HS-5 (cell line): ENCODE measurements at places on chromosomes 2 and 18.

DNA sequence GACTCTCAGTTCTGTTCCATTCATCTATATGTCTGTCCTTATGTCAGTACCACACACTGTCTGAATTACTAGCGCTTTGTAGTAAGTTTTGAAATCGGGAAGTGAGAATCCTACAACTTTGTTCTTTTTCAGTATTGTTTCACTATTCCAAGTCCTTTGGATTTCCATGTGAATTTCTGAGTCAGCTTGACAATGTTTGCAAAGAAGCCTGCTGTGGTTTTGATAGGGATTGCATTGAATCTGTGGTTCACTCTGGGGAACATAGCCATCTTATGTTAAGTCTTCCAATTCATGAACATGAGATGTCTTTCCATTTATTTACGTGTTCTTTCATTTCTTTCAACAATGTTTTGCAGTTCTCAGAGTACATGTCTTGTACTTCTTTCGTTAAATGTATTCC lies 15.0 kb downstream of the SLC3A1 start:
- peak; percentile 40 for DNase-seq

GRCh38 chr2:9401646-9402371 lies 21.5 kb downstream of the ITGB1BP1 start:
- no peak for DNase-seq

DNA sequence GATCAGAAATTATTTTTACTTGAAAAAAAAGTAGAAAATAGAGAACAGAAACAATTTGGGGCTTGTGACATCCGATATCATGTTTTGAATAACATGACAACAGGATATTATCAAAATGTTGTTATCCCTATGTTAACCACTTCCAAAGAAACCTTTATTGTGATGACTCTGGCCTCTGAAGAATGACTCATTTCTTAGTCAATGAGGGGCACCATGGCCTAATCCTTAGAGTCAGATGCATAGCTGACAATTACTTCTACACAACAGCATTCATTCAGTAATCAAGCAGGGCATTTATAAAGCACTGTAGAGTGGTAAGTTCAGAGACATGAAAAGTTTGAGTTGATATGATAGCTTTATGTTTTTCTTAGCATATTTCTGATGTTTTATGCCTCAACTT lies 703.0 kb downstream of the RNF144A start:
- DNase-seq = no peak

- DNase-seq = no peak
Measured at GRCh38 chr18:62384068-62384467, 59.0 kb downstream of the TNFRSF11A start.

DNA sequence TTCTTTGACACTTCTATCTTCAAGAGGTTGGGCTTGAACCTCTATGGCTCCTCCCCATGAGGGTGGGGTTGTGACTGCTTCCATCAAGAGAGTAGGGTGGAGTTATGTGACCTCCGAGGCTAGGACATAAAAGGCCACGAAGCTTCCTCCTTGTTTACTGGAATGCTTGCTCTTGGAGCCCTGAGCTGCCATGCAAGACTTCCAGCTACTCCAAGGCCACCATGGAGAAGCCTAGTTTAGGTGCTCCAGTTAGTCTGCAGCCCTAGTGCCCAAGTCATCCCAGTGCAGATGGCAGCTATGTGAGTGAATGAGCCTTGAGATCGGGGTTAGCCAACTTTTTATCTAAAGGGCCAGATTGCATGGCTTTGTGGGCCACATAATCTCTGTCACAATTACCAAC lies 2.4 kb upstream of the MERTK start:
- DNase-seq = no peak
